ENCODE measurements at places on chromosomes 5 and 9.

GRCh38 chr5:7894860-7895259, 25.9 kb downstream of the MTRR start:
- no peak for DNase-seq

DNA sequence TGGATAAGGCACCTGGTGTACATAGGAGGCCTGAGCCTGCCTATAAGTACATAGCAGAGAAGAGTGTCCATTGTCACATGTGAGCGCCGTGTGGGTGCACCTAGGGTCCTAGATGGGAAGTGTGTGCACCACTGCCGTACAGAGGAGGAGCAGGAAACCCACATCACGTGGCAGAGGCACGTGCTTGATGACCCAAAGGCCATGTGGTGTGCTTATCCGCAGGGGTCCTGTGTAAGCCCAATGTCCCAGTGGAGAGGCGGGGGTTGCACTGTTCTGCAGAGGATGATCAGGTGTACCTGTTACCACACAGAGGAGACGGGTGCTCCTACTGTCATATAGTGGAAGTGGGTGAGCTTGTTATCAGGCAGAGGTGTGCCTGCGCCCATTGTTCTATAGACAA, 354.1 kb upstream of the IRX2 start:
- DNase-seq = no peak

DNA sequence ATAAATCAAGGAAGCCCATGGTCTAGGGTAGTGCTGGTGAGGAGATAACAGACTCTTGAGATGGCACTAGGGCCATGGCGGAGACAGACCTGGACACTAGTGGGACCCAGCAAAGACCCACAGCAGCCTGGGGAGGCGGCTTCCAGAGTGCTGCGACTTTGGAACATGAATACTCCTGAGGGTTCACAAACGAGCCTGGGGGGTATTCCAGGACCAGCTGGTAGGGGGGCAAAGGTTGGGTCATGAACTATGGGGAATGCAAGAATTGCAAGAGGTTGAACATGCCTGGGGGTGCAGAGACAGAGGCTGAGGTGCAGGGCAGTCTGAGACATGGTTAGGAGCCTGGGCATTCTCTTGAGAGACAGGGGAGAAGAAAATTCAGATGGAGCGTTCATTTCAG, 43.8 kb upstream of the SPTLC1 start:
- no peak for DNase-seq

DNA sequence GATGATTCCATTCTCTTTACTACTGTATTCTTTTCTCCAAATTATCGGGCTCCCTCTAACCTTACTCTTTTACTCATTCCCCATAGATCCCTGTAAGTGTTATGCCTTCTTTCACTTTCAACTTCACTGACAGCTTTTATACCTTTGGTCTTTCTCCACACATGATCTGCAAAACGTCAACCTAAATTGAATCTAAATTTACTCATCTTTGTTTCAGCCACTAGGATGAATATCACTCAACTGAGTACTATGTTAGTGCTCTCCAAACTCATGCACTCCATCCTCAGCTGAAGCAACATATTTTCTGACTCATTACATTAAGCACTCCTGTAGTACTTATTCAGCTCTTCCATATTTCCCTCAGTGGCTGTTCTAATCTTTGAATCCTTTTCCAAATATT, 133.4 kb downstream of the ADAMTS19 start:
- no peak for DNase-seq

DNA sequence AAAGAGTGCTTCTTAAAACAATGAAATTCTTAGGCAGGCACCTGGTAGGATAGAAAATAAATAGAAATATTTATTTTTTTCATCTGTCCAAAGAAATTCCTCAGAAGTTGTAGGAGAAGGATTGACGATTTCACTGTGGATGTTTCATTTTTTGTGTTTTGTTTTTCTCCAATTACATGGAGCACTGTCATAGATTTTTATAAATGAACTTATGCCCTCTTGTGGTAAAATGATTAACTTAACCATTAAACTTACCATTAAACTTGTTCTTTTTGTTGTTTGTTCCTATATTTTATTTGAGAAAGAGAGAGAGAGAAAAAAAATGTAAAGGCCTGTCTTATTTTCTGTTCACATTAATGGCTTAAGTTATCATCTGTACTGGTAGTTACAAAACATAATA, 339.2 kb downstream of the PRR16 start:
- peak; percentile 6 for DNase-seq

GRCh38 chr5:14868771-14869170, 2.8 kb downstream of the ANKH start:
- DNase-seq = no peak

DNA sequence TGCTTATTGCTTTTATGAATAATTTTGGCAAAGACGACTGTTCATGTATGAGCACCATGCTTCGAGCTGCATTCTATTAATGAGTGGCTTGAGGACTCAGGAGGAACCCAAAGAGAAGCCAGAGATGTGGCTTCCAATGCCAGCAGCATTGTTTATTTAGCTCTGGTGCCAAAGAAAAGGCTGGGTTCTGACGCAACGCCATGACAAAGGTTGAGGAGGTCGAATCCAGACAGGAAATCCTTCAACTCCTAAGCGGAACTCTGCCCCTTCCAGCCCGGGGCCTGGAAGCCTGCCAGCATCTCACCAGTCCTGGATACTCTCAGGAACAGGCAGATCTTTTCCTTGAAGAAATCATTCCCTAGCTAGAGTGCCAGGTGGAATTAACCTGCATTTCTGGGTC, 104.4 kb downstream of the ARHGAP26 start:
- no peak for DNase-seq

- DNase-seq = no peak
These were observed 16.2 kb downstream of the SFXN1 start for GRCh38 chr5:175494264-175495183.

GRCh38 chr5:1106385-1107166, 5.3 kb downstream of the SLC12A7 start:
- DNase-seq = no peak

Data from COR-L47 (cell line).